Esophagus muscularis mucosa (tissue), 4 donors: ENCODE measurements at places on chromosomes 7 and 10. TPM values are rescaled to one million over a fixed set of nuclear protein-coding genes. Genes with fewer than 3 reads are reported as not detected.

Gene UTF1
- not detected for total RNA-seq

Gene SNCG
- 41.6 TPM for total RNA-seq

Gene EVX1
- not detected for total RNA-seq

DNA sequence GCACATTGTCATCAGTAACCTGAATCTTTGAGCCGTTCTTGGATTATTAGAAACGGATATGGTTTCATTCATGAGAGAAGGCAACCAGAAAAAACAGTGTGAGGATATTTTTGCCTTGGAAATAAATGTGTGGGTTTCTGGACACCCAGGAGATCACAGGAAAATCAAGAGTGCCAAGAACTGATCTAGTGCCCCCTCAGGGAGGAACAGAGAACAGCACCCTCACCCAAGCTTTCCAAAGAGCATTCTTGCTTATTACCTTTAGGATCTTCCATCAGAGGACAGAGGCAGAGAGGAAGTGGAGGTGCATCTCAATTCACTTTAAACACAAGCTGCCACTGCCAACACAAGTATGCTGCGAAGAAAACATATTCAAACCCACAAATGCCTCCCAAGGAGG is 851.5 kb upstream of the COBL start:
- DNase-seq = no peak

- no peak for DNase-seq
Observed at GRCh38 chr10:118610577-118610976, 15.1 kb upstream of the PRLHR start.

- no peak for DNase-seq
Observed at GRCh38 chr10:52488606-52489485, 174.8 kb downstream of the DKK1 start.

- DNase-seq = no peak
Observed at GRCh38 chr7:26091933-26092332, 60.1 kb upstream of the NFE2L3 start.

GRCh38 chr7:69365651-69366192 is 232.6 kb upstream of the AUTS2 start:
- no peak for DNase-seq

DNA sequence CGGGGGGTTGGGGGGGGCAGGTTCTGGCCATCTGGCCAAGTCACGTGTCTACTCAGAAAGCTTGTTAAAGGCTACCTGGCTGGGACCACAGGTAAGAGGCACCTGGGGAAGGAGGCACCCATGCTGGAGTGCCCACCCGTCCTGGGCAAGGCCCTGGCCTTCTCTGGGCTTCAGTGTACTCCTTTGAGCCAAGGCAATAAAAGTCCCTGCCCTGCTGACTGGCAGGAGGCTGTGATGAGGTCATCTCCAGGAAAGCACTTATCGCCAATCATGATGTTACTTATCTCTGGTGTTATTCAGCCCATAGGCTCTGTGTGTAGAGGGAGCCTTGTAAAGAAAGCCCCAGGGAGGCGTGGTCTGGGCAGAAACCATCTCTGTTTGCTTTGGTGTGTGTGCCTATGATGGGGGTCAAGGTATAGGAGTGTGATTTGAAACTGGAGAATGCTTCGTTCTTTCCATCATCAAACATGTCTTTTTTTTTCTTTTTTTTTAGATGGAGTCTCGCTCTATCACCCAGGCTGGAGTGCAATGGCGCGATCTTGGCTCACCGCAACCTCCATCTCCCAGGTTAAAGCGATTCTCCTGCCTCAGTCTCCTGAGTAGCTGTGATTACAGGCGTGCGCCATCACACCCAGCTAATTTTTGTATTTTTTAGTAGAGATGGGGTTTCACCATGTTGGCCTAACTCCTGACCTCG is 2.5 kb upstream of the CLDN4 start:
- DNase-seq = no peak
